ENCODE measurements at places on chromosomes 6 and 20. TPM values are rescaled to one million over a fixed set of nuclear protein-coding genes. Genes with fewer than 3 reads are reported as not detected.

GRCh38 chr6:18323935-18324705 is 59.8 kb upstream of the DEK start:
- no peaks in the 10 kb centered on the region for H3K36me3 ChIP-seq
- H3K4me3 ChIP-seq, result no peak overlapping the region
- no peak overlapping the region for H3K27ac ChIP-seq
- peaks cover 1% of the 10 kb centered on the region for H3K27me3 ChIP-seq
- H3K4me1 ChIP-seq, result peaks cover 1% of the 10 kb centered on the region

DNA sequence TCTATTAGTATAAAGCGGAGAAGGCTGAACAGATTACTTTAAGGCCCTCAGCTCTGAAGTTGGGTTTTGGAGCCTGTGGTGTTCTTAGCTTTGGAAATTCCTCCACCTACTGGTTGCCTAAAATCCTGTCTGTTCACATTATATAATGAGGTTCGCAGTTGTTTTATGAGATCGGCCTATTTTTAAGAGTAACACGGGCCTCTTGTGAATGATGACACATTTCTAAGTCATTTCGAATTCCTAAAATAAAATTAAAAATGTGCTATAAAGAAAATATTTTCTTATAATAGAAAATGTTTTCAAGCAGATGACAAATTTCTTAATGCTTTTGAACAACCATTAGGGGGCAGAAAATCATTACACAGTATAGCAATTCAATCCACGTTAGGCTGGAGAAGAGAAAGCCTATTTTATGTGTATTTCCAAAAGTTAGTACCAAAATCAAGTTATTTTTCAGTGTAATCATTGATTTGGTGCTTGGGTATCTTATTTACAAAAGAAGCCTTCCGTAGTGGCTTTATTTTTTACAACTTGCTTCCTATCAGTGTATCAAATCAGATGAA is 15.8 kb upstream of the FAM8A1 start:
- peaks cover 5% of the 10 kb centered on the region for H3K27me3 ChIP-seq
- H3K36me3 ChIP-seq, result peaks cover 6% of the 10 kb centered on the region
- H3K4me3 ChIP-seq, result no peak overlapping the region
- H3K4me1 ChIP-seq, result peaks cover 6% of the 10 kb centered on the region

DNA sequence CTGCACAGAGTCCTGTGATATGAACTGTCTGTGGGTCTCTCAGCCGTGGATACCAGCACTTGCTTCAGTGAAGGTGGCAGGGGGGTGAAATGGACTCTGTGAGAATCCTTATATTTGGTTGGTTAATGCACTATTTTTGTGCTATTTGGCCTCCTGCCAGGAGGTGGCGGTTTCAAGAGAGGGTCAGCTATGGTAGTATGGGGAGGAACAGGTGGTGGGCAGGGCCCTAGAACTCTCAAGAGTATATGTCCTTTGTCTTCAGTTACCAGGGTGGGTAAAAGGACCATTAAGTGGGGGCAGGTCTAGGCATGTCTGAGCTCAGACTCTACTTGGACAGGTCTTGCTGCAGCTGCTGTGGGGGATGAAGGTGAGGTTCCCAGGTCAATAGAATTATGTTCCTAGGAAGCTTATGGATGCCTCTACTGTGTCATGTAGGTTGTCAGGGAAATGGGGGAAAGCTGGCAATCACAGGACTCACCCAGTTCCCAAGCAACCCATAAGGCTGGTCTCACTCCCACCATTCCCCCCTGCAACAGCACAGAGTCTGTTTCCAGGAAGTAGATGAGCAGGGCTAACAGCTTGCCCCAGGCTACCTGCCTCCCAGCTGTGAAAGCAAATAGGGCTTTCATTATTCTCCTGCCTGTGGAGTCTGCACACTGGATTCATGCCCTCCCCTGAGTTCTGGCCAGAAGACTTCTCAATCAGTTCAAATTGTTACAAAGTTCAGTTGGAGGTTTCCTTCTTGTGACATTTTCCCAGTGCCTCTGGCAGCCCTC is 56.8 kb upstream of the PHIP start:
- peaks cover 22% of the 10 kb centered on the region for H3K36me3 ChIP-seq
- H3K27ac ChIP-seq, result no peak overlapping the region
- no peak for DNase-seq
- no peaks in the 10 kb centered on the region for H3K4me1 ChIP-seq
- no peak overlapping the region for H3K4me3 ChIP-seq
- no peaks in the 10 kb centered on the region for H3K27me3 ChIP-seq

DNA sequence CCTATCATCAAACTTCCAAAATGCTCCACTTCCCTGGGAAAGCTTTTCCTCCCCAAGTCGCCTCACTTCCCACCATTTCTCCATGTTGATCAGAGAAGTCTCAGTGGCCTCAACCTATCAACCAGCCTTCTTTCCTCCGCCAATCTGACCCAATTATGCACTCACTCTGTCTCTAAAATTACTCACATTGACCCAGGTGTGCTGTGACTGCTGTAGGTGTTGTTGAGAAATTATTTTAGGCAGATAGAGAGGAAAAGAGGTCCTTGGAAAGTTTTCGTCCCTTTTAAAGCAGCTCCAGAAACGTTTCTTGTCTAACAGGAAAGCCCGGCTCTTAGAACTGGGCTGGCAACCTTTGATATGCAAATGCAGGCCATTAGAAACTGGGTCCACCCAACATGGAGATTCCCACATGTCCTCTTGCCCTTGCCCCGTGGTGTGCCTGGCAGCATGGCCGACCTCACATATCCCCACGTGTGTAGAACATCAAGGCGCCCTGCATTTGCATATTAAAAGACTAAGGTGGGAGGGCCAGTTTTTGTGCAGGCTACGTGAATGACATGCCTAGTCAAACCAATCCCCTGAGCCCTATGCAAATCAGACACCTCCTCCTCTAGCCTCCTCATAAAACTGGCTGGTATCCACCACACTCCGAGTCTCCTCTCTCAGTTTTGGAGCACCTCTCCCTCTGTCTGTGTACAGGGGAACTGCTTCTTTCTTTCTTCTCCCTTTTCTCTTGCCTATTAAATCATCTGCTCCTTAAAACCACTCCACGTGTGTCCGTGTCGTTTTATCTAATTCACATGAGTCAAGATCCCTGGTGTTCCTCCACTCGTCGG is 12.9 kb downstream of the IPCEF1 start:
- peak; percentile 13 for DNase-seq
- H3K27ac ChIP-seq, result no peak overlapping the region

- H3K36me3 ChIP-seq, result no peaks in the 10 kb centered on the region
- H3K27me3 ChIP-seq, result peaks cover 5% of the 10 kb centered on the region
- H3K4me1 ChIP-seq, result peaks cover 3% of the 10 kb centered on the region
- H3K27ac ChIP-seq, result no peak overlapping the region
Measured at GRCh38 chr6:45864651-45865050, 151.0 kb downstream of the CLIC5 start.

DNA sequence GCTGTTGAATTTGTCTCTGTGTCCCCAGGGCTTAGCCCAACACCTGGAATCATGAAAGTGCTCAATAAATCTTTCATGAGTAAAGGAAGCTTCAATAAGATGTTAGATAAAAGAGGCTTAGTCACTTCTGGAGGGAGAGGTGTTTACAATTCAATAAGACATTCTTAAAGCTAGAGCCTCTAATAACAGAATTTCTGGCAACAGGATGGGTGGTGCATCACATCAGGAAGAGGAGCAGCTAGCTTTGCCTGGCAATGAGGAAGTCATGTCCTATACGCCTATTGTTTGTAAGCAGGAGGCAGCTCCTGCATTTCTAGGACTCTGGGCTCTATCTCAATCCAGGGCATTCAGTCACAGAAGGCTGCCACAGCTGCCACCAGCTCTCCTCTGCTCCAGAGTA is 638.5 kb downstream of the EPM2A start:
- no peak overlapping the region for H3K4me3 ChIP-seq
- no peaks in the 10 kb centered on the region for H3K27me3 ChIP-seq
- no peak overlapping the region for H3K27ac ChIP-seq
- no peak for DNase-seq

DNA sequence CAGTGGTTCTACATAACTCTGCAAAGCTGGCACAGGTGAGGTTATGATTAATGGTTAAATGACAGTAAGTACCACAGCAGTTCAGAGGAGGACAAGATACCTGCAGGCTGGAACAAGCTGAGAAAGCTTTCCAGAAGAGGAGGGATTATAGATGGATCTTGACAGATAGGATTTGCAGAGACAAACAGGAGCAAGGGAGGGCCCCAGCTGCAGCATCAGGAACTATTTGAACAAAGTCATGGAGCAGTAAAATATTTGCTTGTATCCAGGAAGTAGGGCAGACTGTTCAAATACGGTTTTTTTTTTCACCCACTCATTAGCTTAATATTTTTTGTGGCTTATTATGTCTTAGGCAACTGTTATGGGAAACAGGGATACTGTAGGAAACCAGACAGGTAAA is 144.4 kb upstream of the MAN1A1 start:
- H3K27ac ChIP-seq, result peak overlapping the region; percentile 90
- peaks cover 26% of the 10 kb centered on the region for H3K4me1 ChIP-seq
- peaks cover 5% of the 10 kb centered on the region for H3K27me3 ChIP-seq
- no peak for DNase-seq
- no peaks in the 10 kb centered on the region for H3K36me3 ChIP-seq
- H3K4me3 ChIP-seq, result no peak overlapping the region

DNA sequence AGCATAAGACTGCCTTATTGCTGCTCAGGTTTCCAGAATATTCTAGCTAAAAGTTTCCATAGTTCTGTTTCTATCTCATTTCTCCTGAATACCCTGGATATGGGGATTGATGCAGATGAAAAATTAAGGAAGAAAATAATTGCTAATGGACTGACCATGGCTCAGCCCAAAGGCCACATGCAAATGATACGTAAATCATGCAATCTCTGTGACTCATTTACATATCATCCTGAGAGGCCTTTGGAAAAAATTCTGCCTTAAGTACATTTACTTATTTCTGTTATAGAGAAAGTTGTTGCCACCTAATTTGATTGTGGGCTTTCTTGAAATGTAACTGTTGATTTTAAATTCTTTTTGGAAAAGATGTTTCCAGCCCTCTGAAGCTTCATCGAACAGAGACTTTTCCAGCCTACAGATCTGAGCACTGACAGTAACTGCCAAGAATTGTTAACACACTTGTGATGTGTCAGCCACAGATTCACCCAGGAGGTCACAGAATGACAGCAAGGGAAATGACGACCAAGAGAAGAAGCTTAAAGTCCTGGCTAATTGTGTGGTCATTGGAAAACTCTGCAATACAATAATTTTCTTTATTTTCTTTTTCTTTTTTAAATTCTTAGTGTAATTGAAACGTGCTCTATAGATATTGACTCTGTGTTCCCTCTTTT is 174.8 kb downstream of the DOK5 start:
- peaks cover 3% of the 10 kb centered on the region for H3K27me3 ChIP-seq
- no peak overlapping the region for H3K27ac ChIP-seq
- no peaks in the 10 kb centered on the region for H3K36me3 ChIP-seq
- H3K4me3 ChIP-seq, result no peak overlapping the region

GRCh38 chr20:50611128-50611810 is 80.1 kb downstream of the RIPOR3 start:
- no peaks in the 10 kb centered on the region for H3K27me3 ChIP-seq
- H3K27ac ChIP-seq, result no peak overlapping the region
- no peak for DNase-seq
- no peaks in the 10 kb centered on the region for H3K4me1 ChIP-seq
- H3K4me3 ChIP-seq, result no peak overlapping the region

- H3K27me3 ChIP-seq, result no peaks in the 10 kb centered on the region
- no peak overlapping the region for H3K4me3 ChIP-seq
- no peak overlapping the region for H3K27ac ChIP-seq
- no peak for DNase-seq
- no peaks in the 10 kb centered on the region for H3K4me1 ChIP-seq
Measured at GRCh38 chr6:52693773-52694172, 22.9 kb downstream of the TMEM14A start.

DNA sequence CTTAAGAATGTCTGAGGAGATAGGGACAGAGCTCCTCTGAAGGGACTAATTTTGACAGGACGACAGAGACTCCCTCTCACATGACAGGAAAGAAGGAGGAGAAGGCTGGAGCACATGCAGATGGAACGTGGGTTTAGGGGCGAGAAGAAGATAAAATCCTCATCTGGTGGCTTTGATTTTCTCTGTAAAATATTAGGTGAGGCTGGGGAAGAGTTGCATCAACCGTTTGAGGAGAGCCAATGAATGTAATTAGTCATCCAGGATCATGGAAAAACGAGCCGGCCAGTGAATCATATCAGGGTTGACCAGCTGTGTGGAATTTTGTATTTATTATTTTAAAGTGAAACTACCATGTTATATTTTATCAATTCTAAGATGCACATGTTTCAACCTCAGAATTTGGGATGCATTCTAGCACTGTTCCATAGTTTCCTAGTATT is 46.9 kb upstream of the ADGRF4 start:
- H3K27ac ChIP-seq, result no peak overlapping the region
- no peaks in the 10 kb centered on the region for H3K36me3 ChIP-seq

- no peaks in the 10 kb centered on the region for H3K27me3 ChIP-seq
- DNase-seq, result no peak
- no peak overlapping the region for H3K4me3 ChIP-seq
- peaks cover 13% of the 10 kb centered on the region for H3K4me1 ChIP-seq
- H3K36me3 ChIP-seq, result no peaks in the 10 kb centered on the region
- H3K27ac ChIP-seq, result no peak overlapping the region
Measured at GRCh38 chr6:5513408-5513807, 252.1 kb downstream of the FARS2 start.

GRCh38 chr20:35248641-35249475 is 22.4 kb downstream of the MMP24 start:
- H3K27ac ChIP-seq, result no peak overlapping the region
- no peak for DNase-seq
- no peaks in the 10 kb centered on the region for H3K4me1 ChIP-seq
- no peaks in the 10 kb centered on the region for H3K36me3 ChIP-seq
- H3K27me3 ChIP-seq, result no peaks in the 10 kb centered on the region
- H3K4me3 ChIP-seq, result no peak overlapping the region

- no peak overlapping the region for H3K27ac ChIP-seq
- peaks cover 13% of the 10 kb centered on the region for H3K4me1 ChIP-seq
- H3K27me3 ChIP-seq, result no peaks in the 10 kb centered on the region
- no peak for DNase-seq
- no peaks in the 10 kb centered on the region for H3K36me3 ChIP-seq
- no peak overlapping the region for H3K4me3 ChIP-seq
Measured at GRCh38 chr6:168528474-168529095, 87.6 kb downstream of the SMOC2 start.

GRCh38 chr20:50558483-50558925 is 48.3 kb downstream of the PTPN1 start:
- H3K27ac ChIP-seq, result no peak overlapping the region
- DNase-seq, result no peak
- H3K4me3 ChIP-seq, result no peak overlapping the region
- H3K4me1 ChIP-seq, result no peaks in the 10 kb centered on the region

DNA sequence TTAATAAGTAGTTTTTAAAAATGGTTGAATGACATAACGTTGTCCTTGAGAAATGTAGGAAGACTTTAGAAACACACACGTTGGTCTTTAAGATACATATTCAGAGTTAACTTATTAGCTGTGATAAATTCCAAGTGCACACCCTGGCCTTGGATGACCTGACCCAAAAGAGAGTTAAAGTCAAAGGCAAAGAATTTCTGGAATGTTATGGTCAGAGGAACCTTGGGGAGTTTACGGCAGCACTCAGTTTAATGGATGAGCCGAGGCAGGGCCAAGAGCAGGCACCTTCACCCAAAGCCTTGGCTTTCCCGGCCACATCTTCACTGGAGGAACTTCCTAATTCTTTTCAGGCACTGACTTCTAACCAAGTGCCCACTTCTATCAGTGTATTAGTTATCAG is 200.5 kb downstream of the SMOC2 start:
- H3K36me3 ChIP-seq, result no peaks in the 10 kb centered on the region
- DNase-seq, result no peak
- peaks cover 13% of the 10 kb centered on the region for H3K4me1 ChIP-seq
- H3K27me3 ChIP-seq, result no peaks in the 10 kb centered on the region
- H3K4me3 ChIP-seq, result no peak overlapping the region

CD93 gene
- total RNA-seq, result not detected

ERMARD gene
- 15.2 TPM for total RNA-seq

FAM217A gene
- total RNA-seq, result not detected

AIF1 gene
- not detected for total RNA-seq

DYNLT2 gene
- 1.7 TPM for total RNA-seq

BPIFA1 gene
- total RNA-seq, result not detected

HLA-DOA gene
- total RNA-seq, result 0.69 TPM

PET117 gene
- total RNA-seq, result 13.7 TPM
